Stimulated activated CD4-positive, alpha-beta T cell treated with anti-CD3 and anti-CD28 coated beads, TNF-alpha, amount 100 ng/mL, for 1 hour (primary cell): ENCODE measurements at places on chromosomes 5 and 9.

GRCh38 chr5:133728475-133728874, 116.1 kb upstream of the FSTL4 start:
- no peak for DNase-seq

DNA sequence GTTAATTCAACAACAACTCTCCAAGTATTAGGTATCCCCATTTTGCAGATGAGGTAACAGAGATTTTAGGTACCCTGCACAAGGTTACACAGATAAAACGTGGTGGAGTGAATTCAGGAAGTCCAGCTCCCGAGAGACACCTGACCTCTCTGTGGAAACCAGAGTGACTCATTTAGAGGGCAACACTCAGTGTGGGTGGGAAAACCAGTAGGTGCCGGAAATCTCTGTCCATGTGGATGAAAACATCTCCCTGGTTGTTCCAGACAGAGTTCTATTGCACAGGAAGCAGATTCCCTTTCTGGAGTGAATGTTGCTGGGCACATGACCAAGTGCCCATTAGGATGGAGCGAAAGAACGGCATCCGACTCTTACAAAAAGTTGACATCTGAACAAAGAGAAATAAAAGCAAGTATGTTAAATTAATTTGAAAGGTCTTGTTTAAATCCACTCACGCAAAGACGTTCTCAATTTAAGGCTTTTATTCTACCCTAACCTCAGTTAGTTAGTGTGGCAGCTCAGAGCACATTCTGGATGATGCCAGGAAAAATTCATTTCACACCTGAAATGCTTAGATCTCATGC, 391.9 kb upstream of the WWC1 start:
- DNase-seq = no peak

DNA sequence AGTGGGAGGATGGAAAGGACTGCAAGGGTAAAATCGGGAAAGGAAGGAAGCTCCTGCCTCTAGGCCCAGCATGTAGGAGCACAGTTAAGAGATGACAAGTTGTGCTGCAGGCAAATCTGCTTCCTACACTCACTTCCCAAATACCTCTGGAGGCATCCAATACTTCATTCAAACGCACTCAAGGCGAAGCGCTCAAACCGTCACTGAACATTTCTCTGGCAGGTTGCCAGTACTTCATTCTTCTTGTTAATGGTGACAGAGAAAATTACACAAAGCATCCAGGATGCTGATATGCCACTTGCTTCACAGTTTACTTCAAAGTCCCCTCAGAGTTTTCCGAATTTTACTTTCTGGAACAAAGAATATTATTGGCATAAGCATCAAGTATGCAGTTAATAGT, 59.8 kb downstream of the NREP start:
- no peak for DNase-seq

GRCh38 chr9:91927922-91928510, 22.0 kb downstream of the ROR2 start:
- no peak for DNase-seq

GRCh38 chr9:125966959-125967711, 220.0 kb downstream of the PBX3 start:
- no peak for DNase-seq

DNA sequence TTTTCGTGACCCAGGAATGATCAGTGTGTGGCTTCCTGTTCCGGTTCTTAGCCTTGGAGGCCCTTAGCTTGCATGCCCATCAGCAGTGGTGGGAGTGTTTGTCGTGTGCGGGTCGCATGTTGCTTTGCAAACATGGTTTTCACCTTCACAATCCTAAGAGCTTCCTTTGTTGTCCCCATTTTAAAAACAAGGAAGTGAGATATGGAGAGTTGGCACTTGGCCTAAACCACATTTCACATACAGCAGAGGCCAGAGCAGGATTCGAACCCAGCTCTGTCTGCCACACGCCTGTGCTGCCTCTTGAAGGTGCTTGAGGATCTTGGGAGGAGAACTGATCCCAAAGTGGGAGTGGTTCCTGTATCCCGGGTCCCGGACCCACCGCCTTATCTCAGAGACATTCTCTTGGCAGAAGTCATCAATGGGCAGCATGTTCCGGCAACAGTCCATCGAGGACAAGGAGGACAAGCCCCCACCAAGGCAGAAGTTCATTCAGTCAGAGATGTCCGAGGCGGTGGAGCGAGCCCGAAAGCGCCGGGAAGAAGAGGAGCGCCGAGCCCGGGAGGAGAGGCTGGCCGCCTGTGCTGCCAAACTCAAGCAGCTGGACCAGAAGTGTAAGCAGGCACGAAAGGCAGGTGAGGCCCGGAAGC, 38.2 kb upstream of the POMT1 start:
- DNase-seq = no peak

- no peak for DNase-seq
Observed at GRCh38 chr9:125146247-125146646, 2.9 kb upstream of the SCAI start.

- no peak for DNase-seq
Observed at GRCh38 chr5:171619196-171619595, 166.4 kb upstream of the SMIM23 start.

DNA sequence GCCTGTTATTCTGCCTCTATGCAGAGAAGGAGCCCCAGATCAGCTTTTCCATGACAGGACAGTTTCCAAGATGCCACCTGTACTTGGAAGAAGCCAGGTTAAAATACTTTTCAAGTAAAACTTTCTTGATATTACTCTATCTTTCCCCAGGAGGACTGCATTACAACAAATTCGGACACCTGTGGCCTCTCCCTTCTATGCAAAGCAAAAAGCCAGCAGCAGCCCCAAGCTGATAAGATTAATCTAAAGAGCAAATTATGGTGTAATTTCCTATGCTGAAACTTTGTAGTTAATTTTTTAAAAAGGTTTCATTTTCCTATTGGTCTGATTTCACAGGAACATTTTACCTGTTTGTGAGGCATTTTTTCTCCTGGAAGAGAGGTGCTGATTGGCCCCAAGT, 301 bp upstream of the IL4 start:
- DNase-seq = no peak

- no peak for DNase-seq
Observed at GRCh38 chr5:57085306-57086081, 88.4 kb upstream of the GPBP1 start.

GRCh38 chr9:125761676-125762450, 14.7 kb downstream of the PBX3 start:
- DNase-seq = no peak

GRCh38 chr5:112548246-112548881, 129.3 kb upstream of the EPB41L4A start:
- no peak for DNase-seq

DNA sequence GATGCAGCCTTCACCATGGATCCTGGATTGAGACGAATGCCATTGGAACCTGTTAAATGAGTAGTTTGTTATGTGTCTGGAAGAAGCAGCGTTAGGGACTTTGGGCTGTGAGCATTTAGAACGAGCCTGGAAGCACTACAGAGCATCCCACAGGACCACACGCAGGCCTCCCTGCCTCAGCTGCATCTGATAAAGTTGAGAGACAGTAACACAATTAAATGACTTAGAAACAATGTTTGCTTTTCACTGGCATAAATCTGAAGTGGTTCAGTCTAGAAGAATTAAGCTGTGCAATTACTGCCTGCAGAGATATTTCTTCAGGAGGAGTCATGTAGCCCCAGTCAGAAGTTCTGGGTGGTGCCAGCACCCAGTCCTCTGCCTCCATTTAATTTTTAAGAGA, 9.8 kb upstream of the TLX3 start:
- no peak for DNase-seq

DNA sequence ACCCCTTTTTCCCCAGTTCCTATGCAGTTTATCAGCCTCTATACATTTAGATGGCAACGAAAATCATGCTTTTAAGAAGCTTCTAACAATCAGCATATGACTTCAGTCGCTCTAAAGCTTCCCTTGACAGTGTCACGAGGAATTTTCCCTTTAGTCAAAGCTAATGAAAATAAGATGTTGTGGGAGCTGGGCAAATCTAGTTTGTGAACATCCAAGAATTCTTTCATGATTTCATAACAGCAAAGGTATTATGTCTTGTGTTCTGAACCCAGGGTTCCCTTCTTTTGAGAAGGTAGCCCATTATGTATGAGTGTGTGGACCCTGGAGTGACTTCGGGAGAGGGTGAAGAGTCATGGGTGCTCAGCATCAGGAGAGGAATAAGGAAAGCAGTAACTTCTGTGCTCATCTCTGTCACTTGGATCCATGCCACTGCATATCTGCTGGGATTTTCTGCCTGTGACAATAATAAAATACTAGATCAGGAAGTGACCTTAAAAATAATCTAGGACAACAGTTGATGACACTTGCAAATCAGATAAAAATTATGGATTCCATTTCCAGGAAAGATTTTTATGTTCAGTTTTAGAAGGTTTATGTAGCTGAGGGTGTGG, 102.4 kb downstream of the PCSK1 start:
- DNase-seq = no peak

- no peak for DNase-seq
Observed at GRCh38 chr9:105132606-105133005, 111.8 kb upstream of the SLC44A1 start.

GRCh38 chr9:20048437-20048836, 259.6 kb upstream of the SLC24A2 start:
- DNase-seq = no peak

- no peak for DNase-seq
Observed at GRCh38 chr5:148620091-148620490, 34.2 kb downstream of the HTR4 start.

- no peak for DNase-seq
Observed at GRCh38 chr9:72898784-72899733, 53.8 kb downstream of the ALDH1A1 start.

GRCh38 chr5:76473661-76474060, 70.6 kb downstream of the IQGAP2 start:
- DNase-seq = peak; percentile 24

- no peak for DNase-seq
Observed at GRCh38 chr5:15695215-15695731, 195.3 kb downstream of the FBXL7 start.

DNA sequence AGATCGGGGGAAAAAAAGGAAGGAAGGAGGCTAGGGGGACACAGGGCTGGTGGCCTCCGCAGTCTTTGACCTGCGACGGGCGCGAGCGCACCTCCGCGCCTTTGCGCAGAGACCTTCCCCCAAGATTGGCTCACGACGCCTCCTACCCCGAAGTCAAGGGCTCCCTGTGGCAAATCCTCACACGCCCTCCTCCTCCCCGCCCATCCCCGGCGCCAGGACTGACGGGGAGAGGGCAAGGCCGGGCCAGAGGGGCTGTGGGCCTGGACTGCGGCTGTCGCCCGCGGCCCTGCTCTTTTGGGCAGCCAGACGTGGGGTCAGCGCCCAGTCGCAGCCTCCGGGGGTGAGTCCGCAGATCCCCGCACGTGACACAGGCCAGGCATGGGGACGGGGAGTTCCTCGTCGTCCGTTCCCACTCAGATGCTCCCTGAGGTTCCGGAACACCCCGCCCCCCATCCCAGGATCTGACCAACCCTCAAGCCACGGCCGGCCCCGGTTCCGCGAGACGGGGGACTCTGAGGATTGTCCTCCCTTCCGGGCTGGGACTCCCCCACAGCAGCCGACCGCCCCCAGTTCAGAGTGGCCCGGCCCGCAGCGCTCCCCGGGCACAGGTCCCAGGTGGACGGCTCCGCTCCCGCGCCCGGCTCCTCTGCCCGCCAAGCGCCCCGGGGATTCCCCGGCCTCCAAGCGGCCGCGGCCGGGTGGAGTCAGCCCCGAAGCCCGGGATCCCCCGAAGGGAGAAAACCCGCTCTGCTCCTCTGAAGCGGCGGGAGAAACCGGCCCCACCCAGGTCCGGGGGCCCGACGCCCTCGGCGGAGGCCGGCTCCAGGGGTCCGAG, 543 bp upstream of the ANKRD33B start:
- peak; percentile 38 for DNase-seq

GRCh38 chr9:84519413-84519812, 150.1 kb upstream of the NTRK2 start:
- no peak for DNase-seq

DNA sequence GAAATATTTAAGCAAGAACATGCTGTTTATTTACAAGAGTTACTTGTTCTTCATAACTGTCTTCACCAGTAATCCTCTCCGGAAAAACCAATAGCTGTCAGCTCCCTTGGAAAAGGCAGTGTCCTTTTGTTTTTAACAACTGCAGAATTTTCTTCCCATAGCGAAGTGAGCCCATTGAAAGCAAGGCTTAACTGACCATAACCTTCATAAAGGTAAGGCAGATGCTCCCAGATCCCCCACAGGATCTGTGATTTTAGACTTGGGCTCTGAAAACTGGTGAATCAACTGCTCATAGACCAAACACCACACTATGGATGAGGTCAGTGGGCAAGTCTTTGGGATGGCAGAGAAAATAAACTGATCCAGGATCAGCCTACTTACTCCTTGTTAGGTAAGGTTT, 155.0 kb downstream of the GLIS3 start:
- DNase-seq = no peak

DNA sequence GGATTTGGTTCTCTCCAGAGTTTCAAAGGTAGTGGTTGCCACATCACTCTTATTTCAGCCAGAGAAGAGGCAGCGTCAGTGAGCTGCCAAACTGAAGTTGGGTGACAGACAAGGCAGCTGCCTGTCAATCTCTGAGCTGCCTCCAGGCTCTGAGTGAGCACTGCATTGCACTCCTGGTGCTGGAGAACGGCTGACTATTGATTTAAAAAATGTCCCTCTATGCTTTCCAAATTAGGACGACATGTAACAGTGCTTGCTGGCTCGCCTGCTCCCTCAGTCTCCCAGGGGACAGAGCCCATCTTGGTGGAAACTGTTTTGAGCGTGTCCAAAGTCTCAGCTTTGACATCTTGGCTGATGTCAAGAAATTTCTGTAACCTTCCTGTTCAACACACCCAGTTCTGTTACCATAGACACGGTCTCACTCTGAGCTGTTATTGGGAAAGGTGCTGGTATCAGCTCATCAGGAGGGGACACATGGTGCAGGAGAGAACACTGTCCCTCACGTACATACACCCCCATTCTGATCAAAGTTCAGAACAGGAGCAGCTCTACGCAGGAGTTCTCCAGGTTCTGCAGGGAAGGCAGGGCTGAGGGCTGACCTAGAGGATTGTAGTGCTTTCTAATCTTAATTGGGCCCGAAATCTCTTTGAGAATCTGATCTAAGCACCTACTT, 15.7 kb downstream of the PCDH12 start:
- DNase-seq = no peak

GRCh38 chr9:128947277-128947526, 201 bp downstream of the DOLK start:
- DNase-seq = no peak

- no peak for DNase-seq
Observed at GRCh38 chr5:18305288-18305924, 671.1 kb downstream of the TAF11L14 start.
